ENCODE measurements at places on chromosomes 7 and 10. TPM values are rescaled to one million over a fixed set of nuclear protein-coding genes. Genes with fewer than 3 reads are reported as not detected.
A peak's percentile ranks its signal among the peaks of the same experiment; 100 is the strongest.

DNA sequence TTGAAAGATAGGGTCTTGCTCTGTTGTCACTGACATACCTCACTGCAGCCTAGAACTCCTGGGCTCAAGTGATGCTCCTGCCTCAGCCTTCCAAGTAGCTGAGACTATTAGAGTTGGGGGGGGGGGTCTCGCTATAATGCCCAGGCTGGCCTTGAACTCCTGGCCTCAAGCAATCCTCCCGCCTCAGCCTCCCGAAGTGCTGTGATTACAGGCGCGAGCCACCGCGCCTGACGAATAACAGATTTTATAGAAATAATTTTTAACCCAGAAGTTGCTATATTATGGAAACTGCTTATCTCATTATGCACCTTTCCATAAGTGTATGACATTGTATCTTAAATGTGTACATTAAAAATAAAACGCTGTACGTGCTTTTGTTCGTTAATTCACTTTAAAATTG, 846 bp downstream of the ANKRD26 start:
- DNase-seq, result no peak

Gene MUC12
- polyA plus RNA-seq, result not detected

Gene LLCFC1
- polyA plus RNA-seq, result 0.21 TPM

- peak; percentile 16 for DNase-seq
These were observed 22.3 kb downstream of the ZNF503 start for GRCh38 chr10:75379212-75379724.

Gene IFIT1
- 23.1 TPM for polyA plus RNA-seq

GRCh38 chr7:66627881-66628360, 760 bp upstream of the KCTD7 start:
- peak; percentile 2 for DNase-seq

GRCh38 chr7:148211740-148212151, 378.8 kb upstream of the C7orf33 start:
- no peak for DNase-seq

Gene FOXL3
- polyA plus RNA-seq, result not detected

Gene WNT8B
- 0.68 TPM for polyA plus RNA-seq

DNA sequence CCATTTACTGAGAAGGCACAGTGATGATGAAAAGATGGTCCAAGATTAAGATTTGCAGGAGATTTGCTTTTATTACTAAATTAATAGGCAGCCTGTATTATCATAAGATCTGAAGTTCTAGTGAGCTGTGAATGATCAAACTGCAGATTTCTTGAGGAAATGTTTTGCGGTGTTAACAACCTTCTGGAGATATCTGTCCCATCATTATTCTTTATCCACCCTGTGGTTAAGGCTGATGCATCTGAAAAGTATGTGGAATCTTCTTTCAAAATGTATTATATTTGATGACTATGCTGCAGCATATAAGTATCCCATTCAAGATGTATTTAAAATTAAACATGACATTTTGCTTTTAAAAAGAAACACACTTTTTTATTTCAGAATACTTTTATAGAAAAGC, 150.3 kb downstream of the POLR1F start:
- DNase-seq, result no peak

GRCh38 chr10:58180666-58181065, 87.0 kb downstream of the IPMK start:
- DNase-seq, result no peak

DNA sequence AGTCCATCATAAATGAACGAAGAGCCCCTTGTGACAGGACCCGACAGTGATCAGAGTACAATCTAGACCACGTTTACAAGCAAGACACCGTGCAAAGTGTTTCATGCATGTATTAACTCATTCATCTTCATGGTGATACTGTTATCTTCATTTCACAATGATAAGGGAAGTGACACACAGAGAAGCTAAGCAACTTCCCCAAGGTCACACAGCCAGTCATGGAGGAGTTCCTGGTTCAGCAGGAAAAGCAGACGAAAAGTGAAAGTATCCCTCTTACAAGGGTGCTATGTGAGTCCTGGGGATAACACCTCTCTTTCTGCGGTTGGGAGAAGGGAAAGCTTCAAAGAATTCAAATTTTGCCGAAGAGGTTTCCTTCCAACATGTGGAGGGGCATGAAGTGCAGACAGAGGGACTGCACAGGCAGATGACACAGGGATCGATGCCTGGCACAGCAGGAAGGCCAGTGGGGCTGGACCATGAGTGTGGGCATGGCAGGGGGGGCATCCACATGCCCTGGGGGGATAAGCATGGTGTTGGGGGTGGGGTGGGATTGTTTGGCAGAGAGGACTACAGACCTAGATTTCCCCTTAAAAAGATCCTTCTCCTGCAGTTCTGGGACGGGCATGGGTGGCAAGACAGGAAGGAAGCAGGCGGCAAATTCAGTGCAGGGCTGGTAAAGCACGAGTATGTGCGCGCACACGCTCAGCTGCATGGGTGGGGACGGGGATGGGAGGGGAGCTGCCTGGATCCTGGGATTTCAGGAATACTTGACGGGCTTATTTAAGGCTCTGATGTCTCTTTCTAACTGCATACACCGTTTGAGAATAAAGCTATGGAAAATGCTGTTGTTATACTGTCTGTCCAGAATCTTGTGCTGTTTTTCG, 33.5 kb upstream of the DDC start:
- no peak for DNase-seq

Gene HABP2
- 0.41 TPM for polyA plus RNA-seq

DNA sequence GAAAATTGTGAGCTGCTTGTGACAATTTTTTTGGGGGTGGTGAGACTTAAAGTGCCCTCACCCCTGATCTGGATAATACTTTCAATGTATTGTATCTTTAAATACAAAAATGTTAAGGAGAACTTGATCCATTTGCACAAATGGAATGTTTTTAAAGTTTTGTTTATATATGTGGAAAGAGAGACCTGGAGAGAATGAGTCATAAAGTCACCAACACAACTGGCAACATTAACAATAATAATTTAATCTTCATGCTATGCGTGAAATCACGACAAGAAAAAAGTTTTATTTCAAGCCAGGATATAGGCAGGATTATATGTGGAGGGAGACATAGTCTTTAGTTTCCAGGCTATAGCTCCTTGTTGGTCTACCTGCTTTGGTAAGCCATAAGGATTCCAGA, 537.5 kb downstream of the GPAM start:
- DNase-seq, result no peak

GRCh38 chr10:23095966-23096801, 805 bp downstream of the MSRB2 start:
- no peak for DNase-seq

DNA sequence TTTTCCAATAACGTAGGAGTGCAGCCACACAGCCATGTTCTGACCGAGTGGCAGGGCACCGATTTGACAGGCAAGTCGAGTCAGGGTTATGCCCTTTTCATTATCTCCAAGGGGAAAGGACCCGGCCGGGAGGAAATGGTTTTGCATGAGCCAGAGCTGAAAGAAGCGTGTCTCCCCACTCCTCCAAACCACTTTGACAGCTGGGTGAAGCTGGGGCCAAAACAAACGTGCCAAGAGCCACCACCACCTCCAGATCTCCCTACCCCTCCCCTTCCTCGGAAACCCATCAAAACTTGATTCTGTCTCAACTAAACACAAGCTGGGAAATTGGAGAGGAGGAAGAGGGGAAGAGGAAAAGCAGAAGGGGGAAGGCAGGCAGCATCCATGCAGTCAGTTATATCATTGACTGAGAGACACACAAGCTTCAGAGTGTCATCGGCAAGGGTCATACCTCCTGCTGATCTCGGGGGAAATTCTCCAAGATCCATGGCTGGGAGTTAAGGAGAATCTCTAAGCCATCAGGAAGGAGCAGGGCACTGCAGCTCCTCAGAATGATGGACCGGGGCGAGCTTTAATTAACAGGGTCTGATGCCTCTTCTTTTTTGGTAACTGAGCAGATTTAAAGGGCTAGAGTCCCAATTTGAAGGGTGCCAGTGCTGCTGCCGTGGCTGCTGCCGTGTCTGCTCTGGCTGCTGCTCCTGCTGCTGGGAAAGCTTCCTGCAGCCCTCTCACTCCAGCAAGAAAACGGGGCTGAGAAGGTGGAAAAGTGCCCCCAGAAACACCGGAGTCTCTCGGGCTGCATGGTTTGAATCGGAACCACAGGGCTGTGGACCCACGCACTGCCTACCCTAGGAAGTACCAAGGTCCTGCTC, 34.7 kb upstream of the CALN1 start:
- no peak for DNase-seq

Gene CALN1
- 1.5 TPM for polyA plus RNA-seq

DNA sequence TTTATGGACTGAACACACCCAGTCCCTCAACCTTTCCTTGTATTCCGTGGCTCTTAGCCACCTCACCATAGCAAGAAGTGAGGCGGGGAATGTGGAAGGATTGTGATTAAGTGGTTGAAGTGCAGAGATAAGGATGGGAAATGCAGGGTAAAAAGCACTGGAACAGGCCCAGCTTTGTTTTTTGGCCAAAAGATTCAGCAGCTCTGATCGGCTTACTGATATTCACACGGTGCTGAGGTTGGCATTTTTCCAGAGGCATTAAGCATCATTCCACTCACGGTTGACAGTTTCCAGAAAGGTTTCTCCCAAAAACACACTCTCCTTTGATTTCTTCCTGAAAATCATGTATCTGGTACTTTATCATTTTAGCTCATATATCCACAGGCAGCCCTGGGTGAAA, 544.2 kb downstream of the CNTNAP2 start:
- no peak for DNase-seq

DNA sequence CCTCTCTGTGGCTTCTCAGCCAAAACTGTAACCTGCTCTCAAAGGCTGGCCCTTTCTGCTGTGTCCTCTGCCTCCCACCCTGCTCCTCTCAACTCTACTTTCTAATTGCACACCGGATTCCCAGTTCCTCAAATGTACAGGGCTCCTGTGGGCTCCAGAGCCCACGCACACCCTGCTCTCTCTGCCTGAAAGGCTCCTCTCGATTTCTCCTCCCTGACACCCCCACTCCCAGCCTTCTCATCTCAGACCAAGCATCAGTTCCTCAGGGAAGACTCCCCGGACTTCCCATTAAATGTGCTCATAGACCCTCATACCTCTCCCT, 111.7 kb upstream of the STEAP1B start:
- DNase-seq, result no peak

Gene ZP3
- 3.2 TPM for polyA plus RNA-seq

Gene UPK3B
- polyA plus RNA-seq, result 4.6 TPM

Gene TEX47
- not detected for polyA plus RNA-seq

DNA sequence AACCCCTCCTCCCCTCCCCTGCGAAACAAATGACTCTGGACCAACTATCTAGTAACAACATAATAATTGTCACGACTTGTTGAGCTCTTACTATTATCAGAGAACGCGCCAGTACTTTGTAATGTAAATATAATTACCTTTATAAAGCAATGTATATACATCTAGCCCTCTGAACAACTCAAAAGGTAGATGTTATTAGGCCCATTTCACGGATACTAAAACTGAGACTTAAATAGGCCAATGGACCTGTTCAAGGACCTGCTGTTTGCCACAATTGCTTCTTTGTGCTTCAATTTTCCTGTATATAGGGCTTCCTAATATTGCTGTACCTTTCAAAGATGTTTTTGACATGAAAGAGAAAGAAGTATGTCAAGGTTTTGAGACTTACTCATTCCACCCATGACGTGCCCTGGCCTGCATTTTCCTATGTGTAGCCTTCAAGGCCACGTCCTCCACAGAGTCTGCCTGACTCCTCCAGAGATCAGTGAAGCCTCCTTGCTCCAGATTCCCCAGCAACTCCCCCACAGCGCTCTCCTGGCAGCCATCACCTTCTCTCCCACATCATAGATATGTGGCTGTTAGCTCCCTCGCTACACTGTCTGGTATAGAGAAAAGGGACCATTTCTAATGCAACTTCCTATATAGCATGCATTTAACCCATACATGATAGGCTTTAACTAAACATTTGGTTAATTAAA, 156.6 kb downstream of the SKIDA1 start:
- DNase-seq, result no peak

Gene IL2RA
- 0.07 TPM for polyA plus RNA-seq

GRCh38 chr7:5615190-5616070, 166.0 kb downstream of the RNF216 start:
- no peak for DNase-seq

DNA sequence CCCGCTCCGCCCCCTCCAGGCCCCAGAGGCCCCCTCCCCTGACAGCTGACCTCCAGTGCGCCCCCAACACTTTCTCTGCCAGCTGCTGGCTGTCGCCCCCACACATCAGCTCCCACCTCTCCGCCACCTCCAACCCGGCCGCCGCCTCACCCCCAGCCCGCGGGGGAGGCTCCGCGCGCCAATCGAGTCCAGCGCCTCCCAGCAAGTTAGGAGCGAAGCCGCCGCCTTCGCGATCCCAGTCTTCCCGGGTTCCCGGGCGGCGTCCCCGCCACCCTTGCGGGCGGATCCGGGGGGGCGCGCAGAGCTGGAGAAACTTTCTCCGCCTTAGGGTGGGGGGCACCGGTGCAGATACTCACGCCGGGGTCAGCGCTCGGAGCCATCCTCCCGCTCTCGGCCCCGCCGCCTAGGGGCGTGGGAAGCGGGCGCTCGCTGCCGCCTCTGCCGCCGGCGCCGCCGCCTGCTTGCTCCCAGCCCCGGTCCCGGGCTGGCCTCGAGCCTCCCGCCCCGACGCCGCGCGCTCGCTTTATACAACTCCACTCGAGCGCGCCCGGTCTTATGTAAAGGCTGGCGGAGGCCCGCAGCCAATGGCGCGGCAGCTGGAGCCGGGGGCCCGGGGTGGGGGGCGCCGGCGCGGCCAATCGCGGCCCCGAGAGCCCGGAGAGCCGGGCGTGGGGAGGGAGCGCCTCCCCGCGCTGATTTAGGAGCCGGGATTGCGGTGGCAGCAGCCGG, at the start of gene CRTAC1:
TSS of gene CRTAC1 (minus strand) at position 529 of the 729 bp plus-strand sequence. CDS start at position 380, 149 bp downstream.
- peak; percentile 61 for DNase-seq

Gene CASTOR2
- polyA plus RNA-seq, result 4.3 TPM

- DNase-seq, result no peak
These were observed 45.8 kb downstream of the COL13A1 start for GRCh38 chr10:69847458-69847857.

DNA sequence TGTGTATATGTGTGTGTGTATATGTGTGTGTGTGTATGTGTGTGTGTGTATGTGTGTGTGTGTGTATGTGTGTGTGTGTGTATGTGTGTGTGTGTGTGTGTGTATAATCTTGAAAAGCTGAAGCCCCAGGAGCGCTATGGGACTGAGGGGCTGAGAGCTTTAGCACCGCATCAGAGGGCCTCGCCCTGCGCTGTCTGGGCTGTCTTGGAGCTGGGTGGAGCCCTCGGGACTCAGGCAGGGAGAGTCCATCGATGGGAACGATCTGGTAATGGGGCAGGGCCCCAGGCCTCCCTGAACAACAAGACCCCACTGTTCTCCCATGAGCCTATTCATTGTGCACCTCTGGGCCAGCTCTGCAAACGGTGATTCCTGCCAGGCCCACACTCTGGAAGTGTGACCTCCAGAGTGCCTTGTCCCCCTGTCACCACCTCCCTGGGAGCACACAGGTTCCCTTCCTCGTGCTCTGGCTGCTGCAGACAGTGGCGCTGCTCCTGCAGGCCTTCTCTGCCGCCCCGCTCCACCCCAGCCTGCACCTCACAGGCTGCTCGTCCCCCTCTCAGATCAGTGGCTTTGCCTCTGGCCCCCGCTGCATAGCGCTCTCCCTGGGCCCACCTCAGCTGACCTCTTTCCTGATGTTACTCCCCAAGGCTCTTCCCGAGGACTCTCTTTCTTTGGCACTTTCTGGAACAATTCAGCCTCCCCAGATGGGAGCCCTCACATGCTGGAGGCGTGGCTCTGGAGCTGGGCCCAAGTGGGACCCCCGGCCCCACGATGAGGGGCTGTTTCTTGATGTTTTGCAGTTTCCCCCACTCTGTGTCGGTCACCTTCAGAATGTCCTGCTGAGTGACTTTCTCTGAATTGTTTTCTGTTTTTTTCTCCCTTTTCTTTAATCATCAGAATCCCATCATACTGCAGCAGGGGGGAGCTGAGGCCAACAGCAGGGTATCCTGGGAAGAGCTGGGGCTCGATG, 542.2 kb upstream of the FOXK1 start:
- DNase-seq, result no peak

GRCh38 chr10:71817831-71818655, 33.0 kb downstream of the PSAP start:
- DNase-seq, result no peak

Gene RNF32
- 3.7 TPM for polyA plus RNA-seq
